Caudate nucleus (tissue), 63 donors: ENCODE measurements at places on chromosomes 13 and 19.
A peak's percentile ranks its signal among the peaks of the same experiment; 100 is the strongest.

DNA sequence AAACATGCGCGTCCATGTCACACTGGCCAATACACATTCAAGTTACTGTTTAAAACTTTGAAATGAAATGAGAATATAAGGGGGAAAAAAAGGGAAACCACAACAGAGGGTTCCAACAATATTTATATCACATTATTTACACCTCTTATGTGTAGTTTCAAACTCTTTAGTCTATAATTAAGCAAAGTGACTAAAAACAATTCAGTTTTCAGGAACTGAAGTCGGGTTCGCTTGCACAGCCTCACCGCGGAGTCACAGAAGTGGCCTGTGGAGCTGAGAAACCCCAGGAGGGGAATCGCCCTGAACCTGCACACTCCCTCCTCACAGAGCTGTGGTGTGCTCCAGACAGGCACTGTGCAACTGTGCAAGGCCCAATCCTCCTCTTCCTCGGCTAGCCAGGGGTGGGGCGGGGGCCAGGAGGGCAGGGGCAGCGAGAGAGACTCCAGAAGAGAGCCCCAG lies 75.9 kb downstream of the STK24 start:
- DNase-seq: no peak

DNA sequence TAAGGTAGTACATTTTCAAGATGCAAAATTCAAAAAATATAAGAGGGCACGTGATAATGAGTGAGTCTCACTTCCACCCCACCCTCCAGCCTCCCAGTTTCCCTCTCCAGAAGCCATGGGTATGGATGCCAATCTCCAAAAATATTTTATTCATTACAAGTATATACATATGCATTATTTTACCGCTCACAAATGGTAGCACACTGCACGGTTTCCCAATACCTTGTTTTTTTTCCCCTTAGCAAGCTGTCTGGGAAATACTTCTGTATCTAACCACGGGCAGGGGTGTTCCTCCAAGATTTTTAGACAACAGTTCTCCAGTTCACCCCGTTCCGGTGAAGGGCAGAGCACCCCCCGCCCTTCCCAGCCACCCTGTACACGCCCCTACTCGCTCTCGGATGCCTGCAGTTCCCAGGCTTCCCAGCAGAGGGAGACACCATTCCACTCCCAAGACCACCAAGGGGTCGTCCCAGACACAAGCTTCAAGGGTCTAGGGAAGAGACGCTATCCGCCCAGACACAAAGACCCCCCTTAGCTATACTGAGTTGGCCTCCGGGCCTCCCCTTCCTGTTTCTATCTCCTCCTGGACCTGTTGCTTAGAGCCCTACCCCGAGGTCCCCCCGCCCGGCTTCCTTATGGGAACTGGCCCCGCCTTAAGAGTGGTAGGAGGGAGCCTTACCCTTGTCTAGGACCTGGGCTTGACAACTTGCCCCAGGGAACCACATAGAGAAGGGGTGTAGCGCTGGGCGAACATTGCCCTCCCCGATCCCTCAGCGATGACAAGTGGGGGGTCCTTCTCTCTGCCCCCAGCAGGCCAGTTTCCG lies 1.1 kb upstream of the FXYD3 start:
- peak; percentile 71 for DNase-seq

- no peak for DNase-seq
These were observed 658 bp upstream of the ISOC2 start for GRCh38 chr19:55461974-55462626.

DNA sequence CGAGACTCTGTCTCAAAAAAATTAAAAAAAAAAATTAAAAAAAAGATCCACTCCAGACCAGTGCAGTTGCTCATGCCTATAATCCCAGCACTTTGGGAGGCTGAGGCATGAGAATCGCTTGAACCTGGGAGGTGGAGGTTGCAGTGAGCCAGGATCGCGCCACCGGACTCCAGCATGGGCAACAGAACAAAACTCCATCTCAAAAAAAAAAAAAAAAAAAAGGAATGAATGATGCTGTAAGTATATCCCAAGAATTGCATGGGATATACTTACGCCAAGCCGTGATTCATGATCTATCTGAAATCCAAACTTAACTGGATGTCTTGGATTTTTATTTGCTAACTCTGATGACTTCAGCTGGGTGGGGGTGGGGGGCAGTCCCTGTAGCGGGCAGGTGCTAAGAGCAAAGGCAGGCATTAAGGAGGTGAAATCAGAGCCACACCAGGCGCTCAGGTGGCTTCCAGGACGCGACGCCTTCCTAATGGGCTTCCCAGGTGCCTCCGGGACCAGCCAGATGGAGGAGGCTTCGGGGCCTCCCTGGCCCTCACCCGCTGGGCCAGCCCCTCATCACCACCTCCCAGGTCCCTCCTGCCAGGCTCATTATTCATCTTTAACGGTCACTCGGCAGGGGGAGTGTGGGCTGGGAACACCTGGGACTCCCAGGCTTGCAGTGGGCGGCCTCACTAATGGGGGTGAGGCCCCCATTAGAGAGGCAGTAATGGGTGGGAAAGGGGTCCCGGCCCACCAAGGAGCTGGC lies 11.4 kb upstream of the FUT5 start:
- DNase-seq: no peak

- DNase-seq: no peak
These were observed 791 bp downstream of the PRKD2 start for GRCh38 chr19:46715975-46716671.
